DMS153 (cell line): ENCODE measurements at places on chromosomes 3 and 15.

GRCh38 chr15:101159096-101159935 is 92.5 kb downstream of the CHSY1 start:
- no peak for DNase-seq

- no peak for DNase-seq
Observed at GRCh38 chr3:87161013-87161412, 66.1 kb upstream of the CHMP2B start.

- no peak for DNase-seq
Observed at GRCh38 chr3:171213178-171213577, 186.7 kb upstream of the SLC2A2 start.

GRCh38 chr3:36733162-36733696 is 31.1 kb downstream of the DCLK3 start:
- no peak for DNase-seq

DNA sequence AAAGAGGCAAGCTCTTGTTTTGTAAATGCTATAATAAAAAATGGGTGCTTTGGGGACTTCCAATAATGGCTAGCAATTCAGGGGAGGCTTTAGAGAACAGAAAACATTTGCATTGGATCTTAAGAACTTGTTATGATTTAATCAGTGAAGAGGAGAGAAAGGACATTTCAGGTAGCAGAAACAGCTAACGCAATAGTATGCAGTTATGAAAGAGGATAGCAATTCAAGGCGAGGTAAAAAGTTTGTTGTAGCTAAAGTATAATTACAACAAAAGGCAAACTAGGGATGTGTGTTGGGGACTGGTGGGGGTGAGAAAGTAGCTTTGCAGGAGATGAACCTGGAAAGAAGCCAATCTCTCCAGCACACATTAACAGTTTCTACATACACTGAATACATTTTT is 558.7 kb upstream of the SEMA6D start:
- DNase-seq, result no peak

GRCh38 chr3:187929112-187929816 is 184.0 kb upstream of the BCL6 start:
- no peak for DNase-seq

DNA sequence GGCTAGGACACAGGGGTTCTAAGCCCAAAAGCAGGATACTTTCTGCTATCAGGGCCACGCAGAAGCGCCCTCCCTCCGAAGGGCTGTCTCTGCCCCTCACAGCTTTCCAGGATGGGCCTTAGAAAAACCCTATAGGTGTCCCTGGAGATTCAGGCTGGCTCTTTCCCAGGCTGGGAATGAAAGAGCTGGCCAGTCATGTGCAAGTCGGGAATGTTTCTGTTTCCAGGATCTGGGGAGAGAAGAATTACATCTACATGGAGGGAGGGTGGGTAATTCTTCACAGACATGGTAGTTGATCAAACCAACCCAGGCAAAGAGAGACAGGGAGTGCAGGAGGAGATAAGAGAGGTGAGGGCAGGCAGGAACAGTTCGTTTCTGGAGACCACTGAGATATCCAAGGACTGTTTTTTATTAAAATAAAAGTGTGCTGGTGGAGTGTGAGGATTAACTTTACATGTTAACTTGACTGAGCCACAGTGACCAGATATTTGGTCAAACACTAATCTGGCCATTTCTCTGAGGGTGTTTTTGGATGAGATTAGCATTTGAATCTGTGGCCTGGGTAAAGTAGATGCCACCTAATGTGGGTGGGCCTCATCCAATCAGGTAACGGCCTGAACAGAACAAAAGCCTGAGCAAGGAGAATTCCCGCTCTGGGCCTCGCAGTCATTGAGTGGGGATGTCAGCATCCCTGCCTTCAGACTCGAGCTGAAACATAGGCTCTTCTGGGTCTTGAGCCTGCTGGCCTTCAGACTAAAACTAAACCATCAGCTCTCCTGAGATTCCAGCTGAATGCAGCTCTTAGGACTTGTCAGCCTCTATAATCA is 15.3 kb downstream of the NUP210 start:
- no peak for DNase-seq

DNA sequence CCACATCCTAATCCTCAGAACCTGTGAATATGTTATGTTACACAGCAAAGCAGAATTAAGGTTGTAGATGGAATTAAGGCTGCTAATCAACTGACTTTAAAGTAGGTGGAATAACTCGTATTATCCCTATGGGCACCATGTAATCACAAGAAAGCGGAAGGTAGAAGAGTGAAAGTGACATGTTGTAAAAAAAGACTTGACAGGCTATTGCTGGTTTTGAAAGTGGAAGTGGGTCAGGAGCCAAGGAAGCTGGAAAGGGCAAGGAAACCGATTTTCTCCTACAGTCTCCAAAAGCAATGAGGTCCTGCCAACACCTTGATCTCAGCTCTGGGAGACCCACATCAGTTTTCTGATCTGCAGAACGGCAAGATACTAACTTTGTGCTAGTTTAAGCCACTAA is 6.6 kb downstream of the TP63 start:
- DNase-seq, result no peak

DNA sequence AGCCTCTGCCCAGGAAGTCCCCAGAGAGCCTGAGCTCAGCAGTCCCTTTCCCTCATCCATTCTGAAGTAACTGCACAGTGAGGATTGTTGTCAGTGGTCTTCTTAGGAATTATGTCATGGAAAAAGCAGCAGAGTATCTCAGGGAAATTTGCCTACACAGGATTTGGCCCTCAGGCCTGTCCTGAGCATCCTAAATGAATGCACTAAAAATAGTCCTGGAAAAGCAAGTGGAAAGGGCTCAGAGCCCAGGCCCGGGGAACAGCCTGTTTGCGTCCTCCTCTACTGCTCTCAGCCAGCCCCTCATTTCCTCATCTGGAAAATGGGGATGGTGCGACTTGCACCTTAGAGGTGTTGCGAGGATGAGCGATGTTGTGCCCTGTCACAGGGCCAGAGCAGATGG is 21.6 kb downstream of the LYSMD4 start:
- no peak for DNase-seq

DNA sequence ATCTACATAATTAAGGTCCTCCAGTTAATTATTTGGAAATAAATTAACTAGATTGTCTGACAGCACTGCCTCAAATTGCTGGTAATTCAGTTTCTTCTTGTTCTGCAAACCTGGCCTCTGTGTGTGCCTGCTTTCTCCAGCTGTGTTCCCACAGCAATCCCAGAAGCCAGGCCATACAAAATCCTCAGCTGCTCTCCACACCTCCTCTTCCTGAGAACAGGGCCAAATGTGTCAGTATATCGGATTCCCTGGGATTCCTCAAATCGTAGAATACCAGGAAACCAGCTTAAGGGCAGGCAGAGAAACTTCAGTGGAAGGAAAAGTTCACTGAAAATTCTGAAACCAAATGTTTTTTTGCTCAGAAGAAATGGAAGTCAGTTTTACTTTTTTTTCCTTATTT is 261.4 kb downstream of the ZMAT3 start:
- DNase-seq, result no peak

DNA sequence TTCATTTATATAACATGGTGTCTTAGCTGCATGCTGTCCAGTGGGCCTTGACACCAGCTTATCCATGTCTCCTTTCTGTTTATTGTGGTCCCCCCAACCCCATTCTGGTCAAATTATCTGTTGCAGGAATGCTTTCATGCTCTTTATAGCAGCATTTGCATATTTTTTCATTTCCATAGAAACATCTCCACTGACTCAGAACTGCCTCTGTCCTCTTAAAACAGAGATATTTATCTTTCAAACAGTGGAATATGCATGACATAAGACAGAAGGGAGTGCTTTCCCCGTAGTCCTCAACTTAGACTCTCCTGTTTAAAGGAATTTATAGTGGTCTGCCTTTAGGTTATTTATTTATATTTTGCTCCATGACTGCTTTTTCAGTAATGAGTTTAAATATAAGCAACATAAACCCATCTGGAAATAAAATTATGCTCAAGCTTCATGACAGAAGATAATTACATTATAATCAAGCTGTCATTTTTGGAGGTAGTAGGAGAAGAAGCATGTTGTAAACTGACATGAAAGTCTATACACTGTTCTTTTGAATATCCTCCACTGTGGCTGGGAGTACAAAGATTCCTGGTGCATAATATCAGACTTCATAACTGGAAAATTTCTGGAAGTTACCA is 179.5 kb upstream of the CD96 start:
- DNase-seq, result no peak

DNA sequence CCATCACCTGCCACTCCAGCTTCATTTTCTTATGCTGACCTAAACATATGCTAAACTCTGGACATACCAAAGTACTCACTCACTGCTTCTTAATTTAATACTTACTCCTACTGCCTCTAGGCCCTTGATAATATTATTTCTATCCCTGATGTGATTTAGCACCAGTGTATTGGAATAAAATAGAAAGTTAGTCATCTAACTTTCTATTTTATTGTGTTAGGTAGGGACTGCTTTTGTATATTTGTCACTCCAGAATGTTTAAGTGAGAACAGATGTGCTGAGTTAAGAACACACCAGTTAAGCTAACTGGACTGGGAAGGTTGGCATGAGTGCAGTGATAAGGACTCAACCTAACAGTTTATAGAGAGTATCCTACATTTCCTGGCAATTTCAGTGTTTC is 6.5 kb upstream of the CLDN16 start:
- DNase-seq, result no peak

GRCh38 chr3:42491881-42492507 is 10.4 kb upstream of the VIPR1 start:
- DNase-seq, result no peak

DNA sequence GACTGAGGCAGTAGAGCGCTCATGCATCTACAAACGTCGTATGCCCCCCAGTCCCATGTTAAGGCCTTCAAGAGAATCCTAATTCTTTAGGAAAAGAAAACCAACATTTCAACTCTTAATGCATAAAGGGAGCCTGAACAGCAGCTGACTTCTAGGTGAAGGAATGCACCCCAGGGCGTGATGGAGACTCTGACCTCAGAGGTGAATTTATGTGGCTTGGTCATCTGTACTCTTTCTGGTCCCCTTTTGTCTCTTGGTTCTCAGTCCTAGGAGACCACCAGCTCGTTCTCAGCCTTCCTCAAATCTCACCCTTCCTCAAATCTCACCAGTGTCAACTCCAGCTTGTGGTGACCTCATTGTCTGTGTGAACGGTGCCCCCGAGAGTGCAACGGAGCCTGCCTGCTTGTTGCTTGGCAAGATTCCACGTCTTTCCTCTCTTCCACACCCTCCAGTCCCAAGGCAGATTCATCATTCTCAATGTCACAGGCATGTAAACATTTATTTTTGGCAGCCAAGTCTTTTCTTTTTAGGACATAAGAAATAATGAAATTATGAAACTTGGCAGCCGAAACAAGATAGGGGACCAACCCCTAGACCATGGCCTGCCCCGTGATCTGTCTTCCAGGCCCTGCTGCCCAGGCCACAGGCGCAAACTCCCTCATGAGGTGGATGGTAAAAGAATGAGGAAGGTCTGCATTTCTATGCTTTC is 166.2 kb downstream of the ADAMTS17 start:
- DNase-seq, result no peak

GRCh38 chr3:48845170-48845569 is 2.5 kb downstream of the PRKAR2A start:
- DNase-seq, result no peak

DNA sequence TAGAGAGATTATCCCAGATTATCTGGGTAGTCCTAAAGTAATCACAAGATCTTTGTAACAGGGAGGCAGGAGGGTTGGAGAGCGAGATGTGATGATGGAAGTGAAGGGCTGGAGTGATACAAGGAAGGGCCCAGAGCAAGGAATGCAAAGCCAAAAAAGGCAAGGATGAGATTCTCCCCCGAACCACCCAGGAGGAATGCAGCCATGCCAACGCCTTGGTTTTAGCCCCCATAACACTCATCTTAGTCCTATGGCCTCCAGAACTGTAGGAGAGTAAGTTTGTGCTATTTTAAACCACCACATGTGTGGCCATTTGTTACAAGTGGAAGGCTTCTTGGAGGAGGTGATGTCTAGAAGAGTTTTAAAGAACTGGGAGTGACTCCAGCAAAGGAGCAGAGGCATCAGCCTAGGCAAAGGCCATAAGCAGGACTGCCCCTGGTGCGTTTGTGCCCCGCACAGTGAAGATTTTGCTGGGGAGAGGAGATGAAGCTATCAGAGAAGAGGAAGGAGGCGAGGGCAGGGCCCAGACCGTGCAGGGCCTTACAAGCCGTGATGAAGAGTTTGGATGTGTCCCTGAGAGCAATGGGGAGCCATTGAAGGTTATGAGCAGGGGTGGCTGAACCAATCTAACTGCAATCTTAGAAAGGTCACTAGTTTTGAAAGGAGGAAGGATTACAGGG is 25.3 kb upstream of the CORO2B start:
- DNase-seq, result no peak

DNA sequence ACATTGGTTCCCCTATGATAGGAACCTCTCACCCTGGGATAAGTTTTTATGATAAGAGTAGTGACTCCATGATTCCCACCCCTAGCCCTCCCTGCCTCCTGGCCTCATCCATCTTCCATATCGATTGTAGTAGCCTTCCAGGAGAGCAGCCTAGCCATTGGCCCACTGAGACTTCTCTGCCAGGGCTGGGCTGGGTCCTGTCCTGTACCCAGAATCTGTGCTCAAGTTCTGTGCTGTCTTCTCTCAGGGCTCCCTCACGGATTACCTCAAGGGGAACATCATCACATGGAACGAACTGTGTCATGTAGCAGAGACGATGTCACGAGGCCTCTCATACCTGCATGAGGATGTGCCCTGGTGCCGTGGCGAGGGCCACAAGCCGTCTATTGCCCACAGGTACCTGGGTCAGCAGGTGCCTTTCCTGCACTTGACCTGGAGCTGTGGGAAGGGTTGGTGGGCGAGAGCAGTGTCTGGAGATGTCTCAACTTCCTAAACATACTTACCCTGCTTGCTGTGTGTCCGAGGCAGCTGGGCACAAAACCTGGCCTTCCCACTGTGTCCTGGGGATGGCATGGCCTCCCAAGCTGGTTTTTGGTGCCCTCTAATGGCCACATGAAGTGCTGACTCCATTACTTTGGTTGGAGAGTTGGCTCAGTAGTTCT is 16.6 kb upstream of the EXOG start:
- no peak for DNase-seq

DNA sequence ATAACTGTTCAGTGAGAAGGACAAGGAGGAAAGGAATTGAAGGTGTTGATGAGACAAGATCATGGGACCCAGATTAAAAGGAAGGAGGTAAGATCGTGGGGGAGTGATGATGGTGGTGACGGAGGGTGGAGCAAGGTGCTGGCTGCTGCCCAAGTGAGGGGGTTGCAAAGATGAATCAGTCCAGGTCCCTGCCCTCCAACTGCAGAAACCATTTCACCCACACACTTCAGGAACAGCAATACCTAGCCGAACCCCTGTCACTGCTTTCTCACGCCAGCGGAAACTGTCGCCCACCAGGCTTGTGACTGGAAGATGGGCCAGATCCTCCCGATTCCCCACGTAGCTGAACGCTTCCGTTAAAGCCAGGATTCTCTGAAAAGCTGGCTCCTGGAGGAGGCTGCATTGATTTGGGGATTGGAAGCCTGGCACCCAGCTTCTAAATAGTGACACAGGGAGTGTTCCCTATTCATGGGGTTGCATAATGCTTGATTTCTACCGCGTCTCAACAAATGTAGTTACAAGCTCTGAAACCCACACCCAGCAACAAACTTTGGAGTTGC is 3.2 kb upstream of the LSG1 start:
- no peak for DNase-seq
